Stimulated activated CD4-positive, alpha-beta T cell treated with anti-CD3 and anti-CD28 coated beads, Interleukin-1b, Interleukin-23, amount 100 ng/mL, for 1 hour (primary cell): ENCODE measurements at places on chromosomes 3 and 15.

DNA sequence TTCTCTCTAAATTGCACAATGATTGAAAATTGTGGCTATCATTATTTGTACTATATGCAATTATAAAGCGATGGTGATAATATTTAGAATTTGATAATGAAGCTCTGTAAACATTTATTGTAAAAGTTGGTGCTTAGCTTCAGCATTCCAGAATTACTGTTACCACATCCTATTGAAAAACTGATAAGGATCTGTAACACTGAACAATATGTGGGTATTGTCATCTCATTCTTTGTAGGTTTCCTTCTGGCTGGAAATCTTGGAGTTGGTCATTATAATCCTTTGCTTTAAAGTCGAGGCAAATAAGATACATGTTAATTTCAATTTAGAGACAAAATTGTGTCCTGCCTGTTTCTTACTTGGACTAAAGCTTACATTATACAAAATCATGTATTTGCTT lies 323.4 kb upstream of the GOLIM4 start:
- DNase-seq: no peak

DNA sequence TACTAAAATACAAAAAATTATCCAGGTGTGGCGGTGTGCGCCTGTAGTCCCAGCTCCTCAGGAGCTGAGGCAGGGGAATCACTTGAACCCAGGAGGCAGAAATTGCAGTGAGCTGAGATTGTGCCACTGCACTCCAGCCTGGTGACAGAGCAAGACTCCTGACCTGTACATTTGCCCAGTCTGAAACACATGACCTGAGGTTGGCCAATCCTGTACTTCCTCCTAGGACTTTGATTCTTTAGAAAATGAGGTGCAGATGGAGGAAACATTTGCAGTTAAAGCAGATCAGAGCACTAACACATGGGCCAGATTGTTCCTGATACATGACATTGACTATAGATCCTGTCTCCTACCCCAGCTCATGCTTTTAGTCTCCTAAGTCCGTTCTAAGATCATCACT lies 28.9 kb upstream of the LPP start:
- no peak for DNase-seq

- DNase-seq: no peak
These were observed 24.8 kb downstream of the EFCC1 start for GRCh38 chr3:129025691-129026435.

DNA sequence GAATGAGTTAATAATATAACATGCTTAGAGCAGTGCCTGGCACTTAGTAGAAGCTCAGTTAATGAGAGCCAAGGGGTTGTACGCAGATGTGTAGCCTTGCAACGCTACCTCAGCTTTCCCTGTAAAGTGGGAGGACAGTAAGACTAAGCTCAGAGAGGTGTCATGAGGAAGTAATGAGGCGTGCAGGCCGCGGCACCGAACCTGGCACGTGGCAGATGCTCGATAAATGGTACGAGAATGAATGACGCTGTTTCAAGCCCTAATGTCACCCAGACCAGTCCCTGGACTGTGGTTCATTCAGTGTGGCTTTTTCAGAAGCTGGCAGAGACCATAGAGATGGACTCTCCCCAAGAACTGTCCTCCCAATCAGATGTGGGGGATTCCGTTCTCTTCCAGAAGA lies 21.2 kb downstream of the GRIP2 start:
- no peak for DNase-seq

DNA sequence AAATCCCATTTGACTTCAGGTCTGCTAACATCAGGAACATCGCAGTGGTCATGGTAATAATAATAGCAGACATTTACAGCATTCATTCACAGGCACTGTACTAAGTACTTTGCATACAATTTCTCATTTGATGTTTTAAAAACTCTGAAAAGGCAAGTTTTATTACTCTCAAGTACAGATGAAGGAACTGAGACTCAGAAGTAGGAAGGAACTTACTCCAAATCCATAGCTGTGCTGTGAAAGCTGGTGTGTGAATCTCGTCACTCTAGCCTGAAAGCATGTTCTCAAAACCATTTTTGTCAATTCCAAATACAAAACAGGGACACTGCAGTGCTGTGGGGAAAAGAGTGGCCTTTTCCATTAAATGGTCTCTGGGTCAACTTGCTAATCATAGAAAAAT lies 179.9 kb downstream of the FAM43A start:
- DNase-seq: no peak

DNA sequence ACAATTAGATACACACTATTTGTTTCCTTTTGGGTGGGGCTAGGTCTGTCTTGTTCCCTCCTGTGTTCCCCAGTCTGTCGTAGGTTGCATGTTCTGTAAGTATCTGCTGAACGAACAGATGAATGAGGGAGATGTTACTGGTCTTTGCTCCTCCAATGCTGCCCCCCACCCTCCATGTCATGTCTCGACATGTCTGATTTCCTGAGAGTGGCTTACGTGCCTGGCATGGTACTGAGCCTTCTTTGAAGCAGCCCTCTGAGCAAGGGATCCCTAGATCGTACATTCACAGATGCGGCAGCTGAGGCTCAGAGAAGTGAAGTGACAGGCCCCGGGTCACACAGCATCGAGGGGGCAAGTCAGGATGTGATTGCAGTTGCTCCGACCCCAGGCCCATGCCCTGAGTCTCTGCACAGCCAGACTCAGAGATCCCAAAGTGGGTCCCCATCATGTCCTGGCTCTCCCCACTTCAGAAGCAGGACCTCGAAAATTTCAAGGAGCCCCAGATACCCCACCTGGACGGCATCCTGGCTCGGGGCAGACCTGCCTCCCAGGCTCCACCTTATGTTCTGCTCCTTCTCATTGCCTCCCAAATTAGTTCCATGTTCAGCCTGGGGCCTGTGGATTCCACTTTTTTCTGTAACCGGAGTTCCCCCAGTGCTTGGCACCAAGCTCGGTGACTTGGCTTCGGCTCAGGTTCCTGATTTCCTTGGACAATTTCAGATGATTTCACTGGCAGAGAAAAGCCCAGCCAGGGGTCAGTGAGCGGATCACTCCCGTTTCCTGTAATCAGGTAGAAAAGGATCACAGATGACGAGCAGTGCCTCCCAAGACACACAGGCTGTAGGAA lies 24.7 kb downstream of the GOLGA6L2 start:
- no peak for DNase-seq

DNA sequence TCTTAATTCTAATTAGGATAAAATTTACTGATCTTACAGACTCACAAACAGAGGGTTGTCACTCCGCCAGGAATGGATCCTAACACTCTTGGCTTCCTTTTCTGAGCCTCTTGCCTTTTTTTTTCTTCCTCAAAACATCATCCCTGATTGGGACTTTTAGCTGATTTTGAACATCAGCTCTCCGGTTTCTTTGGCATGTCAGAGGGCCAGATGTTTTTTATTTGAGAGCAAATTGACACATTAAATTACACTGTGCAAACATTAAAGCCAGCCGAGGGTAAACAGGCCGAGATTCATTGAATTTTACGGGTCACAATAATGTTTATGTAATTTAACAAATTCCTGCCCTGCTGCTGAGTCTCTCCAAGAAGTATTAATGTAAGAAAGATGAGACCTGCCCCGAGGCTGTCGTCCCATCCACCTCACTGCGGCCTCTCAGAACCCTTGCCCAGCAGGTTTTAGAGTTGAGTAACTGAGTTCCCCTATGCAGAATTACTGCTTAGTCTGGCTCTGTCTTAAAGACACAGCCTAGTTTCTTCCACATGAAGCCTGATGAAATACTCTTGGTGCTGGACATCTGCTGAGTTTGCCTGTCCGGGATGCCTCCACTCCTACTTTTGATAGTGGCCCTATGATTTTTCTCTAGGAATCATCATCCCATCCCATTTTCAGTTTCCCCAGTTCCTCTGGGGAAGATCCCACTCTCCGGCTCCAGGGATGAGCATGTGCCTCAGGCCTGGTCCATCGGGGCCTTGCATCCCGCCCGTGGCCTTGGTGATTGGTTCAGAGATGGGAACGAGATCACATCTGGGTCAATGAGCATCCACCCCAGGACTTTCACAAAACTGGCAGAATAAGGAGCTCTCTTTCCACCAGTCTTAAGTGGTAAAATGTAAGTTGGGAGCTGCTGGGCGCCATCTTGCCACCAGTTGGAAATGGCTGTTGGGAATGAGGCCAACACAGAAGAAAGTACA lies 226.6 kb upstream of the TLE3 start:
- no peak for DNase-seq

DNA sequence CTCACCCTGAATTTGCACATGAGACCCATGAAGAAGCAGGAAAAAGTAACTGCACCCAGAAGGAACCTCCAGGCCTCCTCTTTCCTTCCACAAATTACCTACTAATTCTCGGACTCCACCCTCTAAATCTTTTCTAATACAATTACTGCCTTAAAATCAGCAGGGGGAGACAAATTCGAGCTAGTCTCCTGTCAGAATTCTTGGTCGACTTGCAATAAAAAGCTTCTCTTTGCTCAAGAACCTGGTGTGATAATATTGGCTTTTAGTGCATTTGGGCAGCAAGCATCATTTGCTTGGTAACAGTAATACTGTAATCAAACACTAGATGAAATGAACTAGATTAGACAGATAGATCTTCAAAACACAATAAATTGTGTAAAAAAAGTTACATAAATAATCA lies 281.9 kb downstream of the RAP2B start:
- DNase-seq: no peak

DNA sequence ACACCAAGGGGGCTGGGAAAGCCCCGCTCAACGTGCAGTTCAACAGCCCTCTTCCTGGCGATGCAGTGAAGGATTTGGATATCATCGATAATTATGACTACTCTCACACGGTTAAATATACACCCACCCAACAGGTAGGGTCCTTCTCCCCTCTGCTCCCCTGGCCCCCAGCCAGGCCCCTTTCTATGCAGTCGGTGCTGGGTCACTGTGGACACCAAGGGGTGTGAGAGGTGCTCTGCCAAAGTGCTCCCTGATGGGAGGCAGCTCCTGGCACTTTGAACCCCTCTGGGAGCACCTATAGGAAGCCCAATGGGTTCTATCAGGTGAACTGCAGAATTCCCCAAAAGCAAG lies 98.6 kb downstream of the DNASE1L3 start:
- DNase-seq: no peak

DNA sequence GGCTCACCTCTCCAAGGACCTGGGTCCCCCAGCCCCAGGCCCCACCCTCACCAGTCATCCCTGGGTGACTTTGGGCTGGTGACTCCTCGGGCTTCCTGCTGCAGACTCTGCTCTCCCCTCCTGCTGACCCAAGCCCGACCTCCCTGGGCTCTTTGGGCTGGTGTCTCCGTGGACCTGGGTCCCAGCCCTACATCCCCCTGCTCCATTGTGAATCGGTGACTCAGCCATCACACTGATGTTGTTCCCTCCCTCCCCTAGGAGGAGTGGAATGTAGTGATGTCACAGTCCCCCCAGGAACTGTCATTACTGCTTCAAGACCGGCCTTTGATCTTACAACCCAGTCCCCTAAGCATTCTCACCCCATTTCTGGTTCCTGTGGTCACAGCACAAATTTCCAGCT lies 83.7 kb downstream of the ADAMTS7 start:
- DNase-seq: no peak

- no peak for DNase-seq
These were observed 51.4 kb downstream of the XXYLT1 start for GRCh38 chr3:195219351-195220230.

DNA sequence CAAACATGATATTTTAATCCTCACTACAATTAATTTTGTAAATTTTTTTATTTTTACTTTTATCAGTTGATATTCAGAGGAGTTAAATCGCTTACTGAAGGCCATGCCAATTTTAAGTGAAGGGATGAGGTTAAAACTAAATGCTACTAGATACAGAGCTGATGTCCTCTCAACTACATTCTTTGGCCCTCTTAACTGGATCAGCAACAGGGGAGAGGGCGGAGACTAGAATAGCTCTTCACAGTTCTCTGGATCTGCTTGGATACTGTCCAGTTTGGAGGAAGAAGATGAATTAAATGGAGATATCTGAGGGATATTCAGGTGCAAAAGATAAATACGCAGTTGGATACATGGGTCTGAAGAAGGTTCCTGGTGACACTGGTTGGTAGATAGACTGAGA lies 85.6 kb upstream of the LYSMD4 start:
- no peak for DNase-seq

GRCh38 chr3:164550857-164551256 lies 527.4 kb downstream of the SI start:
- no peak for DNase-seq

GRCh38 chr3:87426918-87427317 lies 150.5 kb upstream of the POU1F1 start:
- no peak for DNase-seq

- no peak for DNase-seq
These were observed 35.2 kb upstream of the CDAN1 start for GRCh38 chr15:42772144-42772543.

DNA sequence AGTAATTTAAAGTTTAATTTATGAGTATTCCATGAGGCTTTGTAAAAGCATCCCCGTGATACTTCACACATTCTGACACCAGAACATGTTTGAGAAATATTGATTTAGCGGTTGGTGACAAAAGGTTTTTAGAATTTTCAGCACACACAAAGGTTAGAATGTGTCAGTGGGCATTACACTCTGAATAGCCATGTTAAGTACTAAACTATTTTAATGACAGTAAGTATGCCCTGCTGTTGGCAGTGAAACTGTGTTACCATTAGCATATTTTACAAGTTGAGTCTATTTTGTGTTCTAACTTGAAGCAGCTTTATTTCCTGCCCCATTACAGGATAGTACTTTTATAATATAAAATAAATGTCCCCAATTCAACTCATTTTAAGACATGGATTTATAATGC lies 66.5 kb downstream of the ADAMTSL3 start:
- no peak for DNase-seq

DNA sequence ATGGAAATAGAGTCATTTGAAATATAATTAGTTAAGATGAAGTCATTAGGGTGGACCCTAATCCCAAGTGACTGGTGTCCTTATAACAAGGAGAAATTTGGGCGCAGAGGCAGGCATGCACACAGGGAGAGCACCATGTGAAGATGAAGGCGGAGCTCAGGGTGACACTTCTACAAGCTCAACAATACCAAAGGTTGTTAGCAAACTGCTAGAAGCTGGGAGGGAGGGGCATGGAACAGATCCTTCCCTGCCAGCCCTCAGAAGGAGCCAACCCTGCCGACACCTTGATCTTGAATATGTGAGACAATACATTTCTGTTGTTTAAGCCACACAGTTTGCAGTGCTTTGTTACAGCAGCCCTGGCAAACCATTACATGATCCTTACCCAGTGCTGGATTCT lies 57.8 kb downstream of the CCNL1 start:
- no peak for DNase-seq

DNA sequence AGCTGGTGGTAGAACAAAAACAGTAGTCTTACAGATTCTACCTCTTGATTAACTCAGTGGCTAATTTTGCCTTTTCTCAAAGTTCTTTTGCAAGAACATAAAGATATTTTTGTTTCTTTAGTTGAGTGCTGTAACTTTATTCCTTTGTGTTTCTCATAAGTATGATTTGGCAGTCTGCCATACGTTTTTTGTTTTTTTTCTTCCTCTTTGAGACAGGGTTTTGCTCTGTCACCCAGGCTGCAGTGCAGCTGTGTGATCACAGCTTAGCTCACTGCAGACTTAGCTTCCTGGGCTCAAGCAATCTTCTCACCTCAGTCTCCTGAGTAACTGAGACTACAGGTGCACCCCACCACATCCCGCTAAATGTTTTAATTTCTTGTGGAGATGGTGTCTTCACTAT lies 22.4 kb downstream of the B3GNT5 start:
- no peak for DNase-seq
